ENCODE measurements at places on chromosomes 12 and 14.

DNA sequence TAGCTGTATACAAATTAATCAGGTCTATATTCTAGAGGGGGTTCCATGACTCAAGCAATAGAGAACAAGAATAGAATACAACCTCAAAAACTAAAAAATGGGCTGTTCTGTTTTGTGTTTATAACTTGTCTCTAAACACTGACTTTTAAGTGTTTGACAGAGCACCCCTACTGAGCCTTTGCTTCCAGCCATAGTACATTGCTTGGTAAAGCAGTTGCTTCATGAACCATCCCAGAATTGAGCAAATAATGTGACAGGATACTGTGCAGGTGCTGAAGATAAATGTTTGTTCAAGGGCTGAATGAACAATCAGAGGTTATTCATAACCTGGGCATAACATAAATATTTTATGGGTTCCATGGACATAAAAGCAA, 11.5 kb downstream of the SPTSSA start:
- no peak for DNase-seq

DNA sequence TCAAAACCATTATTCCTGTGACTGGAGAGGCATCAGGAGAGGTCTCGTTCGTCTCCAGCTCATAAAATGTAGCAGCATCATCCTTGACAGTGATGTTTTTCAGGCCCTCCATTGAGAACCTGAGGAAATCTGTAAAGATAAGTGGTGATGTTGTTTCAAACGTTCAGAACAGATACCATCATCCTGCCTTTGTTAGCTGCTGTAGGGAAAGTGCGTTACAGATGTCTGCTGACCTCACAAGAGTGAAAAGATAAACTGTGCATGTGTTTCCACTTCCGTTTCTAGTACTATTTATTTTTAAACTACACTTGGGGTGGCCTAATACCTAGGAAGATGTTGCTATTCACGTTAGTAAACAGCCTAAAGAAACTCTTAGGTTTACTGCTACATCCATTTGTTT, 28.4 kb downstream of the BCL2L14 start:
- DNase-seq: peak; percentile 34

- no peak for DNase-seq
Measured at GRCh38 chr14:95699412-95699811, 13.2 kb downstream of the TCL1B start.

GRCh38 chr12:21655591-21655990, 2.1 kb downstream of the LDHB start:
- DNase-seq: no peak

- DNase-seq: no peak
Measured at GRCh38 chr12:54017027-54017788, 8.4 kb downstream of the HOXC8 start.

GRCh38 chr12:121448771-121449315, 48.9 kb downstream of the RNF34 start:
- no peak for DNase-seq

GRCh38 chr12:14810167-14810952, 3.6 kb downstream of the SMCO3 start:
- DNase-seq: no peak

- no peak for DNase-seq
Measured at GRCh38 chr14:45123271-45123670, 11.0 kb downstream of the FKBP3 start.

DNA sequence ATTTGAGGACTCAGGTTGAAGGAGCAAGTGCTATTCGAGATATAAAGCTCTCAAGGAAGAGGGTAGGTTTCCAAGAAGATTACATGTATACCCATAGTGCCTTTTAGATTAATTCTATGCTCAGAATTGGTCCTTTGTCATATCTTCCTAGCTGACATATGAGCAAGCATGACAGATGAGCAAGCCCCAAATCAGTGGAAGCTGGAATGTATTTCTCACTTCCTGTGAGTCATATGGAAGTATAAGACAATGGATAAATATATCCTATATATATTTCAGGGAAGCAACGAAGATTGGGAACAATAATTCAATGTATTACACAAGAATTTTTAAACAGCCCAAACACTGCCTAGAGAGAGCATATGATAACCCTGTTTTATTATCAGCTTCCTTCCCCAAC, 674.1 kb upstream of the ATXN7L3B start:
- peak; percentile 30 for DNase-seq

DNA sequence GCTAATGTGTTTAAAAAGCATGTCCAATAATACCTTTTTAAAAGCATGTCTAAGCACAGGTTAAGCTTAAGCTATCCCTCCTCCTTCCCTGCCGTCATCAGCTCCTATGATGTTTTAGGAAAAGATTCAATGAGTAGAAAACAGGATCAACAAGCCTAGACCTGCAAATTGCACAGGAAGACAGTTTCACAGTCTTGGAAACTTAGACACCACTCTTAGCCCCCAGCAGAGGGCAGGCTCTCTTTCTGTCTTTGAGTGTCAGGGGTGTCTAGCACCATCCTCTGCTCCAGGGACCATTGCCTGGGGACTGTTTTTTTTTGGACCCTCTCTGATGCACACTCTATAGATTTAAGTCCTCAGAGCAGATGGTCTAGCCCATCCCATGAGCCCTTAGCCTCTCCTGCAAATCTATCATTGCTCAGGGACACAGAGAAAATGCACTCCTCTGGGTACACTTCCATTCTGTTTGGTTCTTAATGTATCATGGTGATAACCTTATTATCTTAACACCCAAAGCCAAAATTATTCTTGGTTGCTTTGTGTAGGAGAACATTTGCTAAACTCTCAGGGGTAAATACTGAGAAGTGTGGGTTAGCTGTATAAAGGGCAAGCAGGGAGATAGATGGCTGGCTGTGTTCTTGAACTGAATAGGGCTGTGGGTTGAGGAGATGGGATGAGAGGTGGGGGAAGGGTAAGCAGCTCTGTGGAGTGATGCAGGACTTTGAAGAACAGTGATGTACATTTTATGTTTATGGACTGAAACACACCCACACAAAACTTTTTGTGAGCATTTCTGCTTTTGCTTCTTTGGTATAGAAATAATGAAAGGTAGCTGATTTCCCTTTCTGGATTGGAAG, 259.9 kb upstream of the DDHD1 start:
- peak; percentile 25 for DNase-seq

DNA sequence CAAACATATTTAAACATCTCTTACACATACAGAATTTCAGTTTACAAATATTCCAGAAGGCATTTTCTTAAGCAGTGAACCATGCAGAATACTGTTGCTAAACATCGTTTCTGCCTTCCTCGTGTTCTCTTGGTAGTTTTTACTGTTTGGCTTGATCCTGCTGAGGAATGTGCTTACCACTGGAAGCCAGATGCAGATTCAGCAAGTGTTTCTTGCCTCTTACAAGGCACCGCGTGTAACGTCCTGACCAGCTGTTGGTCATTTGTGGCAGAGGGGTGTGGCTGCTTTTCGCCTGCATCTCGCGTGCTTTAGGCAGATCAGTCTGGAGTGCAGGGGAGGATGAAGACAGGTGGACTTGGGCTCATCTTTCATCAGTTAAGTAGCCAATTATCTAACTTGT, 12.4 kb downstream of the EIF2B1 start:
- DNase-seq: no peak
